ENCODE measurements at places on chromosomes 12 and 14.
A peak's percentile ranks its signal among the peaks of the same experiment; 100 is the strongest.

- DNase-seq = no peak
Observed at GRCh38 chr14:101394374-101394773, 166.9 kb upstream of the DIO3 start.

DNA sequence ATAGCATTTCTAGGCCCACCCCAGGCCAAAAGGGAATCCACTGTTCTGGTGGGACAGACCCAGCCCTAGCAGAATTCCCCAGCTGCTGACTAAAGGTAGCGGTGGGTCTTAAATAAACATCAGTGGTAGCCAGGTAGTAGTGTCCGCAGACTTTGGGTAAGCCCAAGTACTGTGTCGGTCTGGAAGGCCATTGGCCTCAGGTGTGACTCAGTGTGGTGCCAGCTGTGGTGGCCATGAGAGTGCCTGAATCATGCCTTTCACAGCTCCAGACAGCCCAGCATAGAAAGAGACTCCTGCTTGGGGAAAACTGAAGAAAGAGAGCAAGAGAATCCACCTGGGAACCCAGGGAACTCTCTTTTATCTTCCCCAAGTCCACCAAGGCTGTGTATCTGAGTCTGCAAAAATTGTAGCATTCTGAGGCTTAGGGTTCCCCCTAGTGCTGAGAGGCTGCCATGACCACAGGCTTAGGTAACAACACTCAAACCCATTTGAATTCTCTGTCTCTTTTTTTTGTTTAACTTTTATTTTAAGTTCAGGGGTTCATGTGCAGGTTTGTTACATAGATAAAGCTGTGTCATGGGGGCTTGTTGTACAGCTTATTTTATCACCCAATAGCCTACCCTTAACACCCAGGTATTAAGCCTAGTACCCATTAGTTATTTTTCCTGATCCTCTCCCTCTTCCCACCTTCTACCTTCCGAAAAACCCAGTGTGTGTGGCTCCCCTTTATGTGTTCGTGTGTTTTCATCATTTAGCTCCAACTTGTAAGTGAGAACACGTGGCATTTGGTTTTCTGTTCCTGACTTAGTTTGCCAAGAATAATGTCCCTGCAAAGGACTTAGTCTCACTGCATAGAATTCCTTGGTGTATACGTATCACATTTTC lies 16.7 kb upstream of the CD163L1 start:
- DNase-seq = no peak

DNA sequence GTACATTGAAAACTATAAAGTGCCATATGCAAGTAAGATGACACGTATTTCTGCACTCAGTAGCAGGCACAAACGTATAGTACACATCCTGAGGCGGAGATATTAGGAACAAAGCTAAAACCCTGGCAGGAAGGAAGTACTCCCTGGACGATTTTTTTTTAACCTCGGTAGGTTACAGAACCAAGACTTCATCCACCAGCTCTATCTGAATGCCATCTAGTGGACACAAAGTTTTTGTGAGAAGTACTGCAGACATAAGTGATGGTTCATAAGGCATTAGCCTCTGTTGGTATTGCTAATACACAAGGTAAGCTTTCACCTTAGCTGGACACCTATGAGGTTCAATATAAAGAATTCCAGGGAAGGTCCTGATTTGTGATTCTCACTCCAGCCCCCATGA lies 83.0 kb upstream of the CCDC196 start:
- DNase-seq = no peak

GRCh38 chr12:57173089-57173488 lies 25.7 kb upstream of the LRP1-AS start:
- no peak for DNase-seq

- no peak for DNase-seq
Observed at GRCh38 chr14:24064856-24065255, 6.5 kb upstream of the CPNE6 start.

DNA sequence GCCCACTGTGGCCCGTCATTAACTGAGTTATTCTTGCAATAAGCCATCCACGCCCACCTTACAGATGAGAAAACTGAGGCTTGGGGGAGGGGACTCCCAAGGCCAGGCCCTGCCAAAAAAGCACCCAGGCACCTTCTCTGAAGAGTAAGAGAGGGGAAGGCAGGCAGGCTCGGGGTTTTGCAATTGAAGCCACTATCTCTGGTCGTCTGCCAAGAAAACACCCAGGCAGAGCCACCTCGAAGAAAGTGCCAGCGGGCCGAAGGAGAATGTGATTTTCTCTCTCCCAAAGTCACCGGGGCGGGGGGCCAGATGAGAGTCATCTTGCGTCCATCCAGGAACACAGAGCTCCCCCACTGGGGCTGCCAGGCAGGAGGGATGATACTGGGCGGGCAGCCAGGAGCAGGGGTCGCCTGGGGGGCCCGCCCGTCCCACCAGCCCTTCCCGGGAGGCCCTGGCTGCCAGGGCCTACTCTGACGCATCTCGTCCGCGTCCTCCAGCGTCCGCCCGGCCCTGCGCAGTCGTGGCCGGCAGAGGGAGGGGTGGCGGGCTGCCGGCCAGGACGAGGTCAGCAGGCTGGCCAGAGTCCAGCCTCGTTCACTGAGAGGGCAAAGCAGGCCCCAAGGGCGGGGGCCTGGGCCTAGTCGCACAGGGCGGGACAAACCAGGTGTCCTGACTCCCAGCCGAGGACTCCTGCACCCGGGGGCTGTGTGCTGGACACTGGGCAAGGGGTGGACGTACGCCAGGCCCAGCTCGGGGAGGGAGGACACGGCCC lies 74.3 kb downstream of the RFLNA start:
- peak; percentile 80 for DNase-seq

DNA sequence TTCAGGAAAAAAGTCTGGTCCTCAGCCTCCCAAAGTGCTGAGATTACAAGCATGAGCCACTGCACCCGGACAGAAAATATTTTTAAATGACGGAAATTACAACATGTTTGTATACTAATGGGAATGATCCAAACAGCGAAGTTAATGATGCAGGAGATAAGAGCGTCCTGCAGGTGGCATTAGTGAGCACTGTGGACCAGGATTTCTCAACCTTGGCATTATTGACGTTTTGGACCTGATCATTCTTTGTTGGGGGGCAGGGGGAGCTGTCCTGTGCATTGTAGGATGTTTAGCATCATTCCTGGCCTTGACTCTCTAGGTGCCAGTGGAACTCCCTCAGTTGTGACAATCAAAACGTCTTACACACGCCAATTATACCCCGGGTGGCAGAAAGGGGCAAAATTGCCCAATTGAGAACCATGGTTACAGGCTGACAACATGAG lies 34.1 kb downstream of the SCFD1 start:
- no peak for DNase-seq

- DNase-seq = no peak
Observed at GRCh38 chr12:12635651-12636050, 24.0 kb downstream of the CREBL2 start.
